Stimulated activated CD8-positive, alpha-beta memory T cell treated with anti-CD3 and anti-CD28 coated beads, Interleukin-7, amount 100 ng/mL, for 24 hours (primary cell): ENCODE measurements at places on chromosomes 12 and 14.

DNA sequence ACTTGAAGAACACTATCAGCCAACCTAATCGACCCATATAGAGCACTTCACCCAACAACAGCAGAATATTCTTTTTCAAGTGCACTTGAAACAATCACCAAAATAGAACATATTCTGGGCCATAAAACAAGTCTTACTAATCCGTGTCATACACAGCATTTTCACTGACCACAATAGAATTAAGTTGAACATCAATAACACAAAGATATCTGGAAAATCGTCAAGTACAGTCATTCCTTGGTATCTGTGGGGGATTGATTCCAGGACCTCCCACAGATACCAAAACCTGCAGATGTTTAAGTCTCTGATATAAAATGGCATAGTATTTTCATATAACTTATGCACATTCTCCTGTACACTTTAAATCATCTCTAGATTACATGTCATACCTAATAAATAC is 295.7 kb downstream of the BCL11B start:
- DNase-seq, result no peak

GRCh38 chr14:49954171-49954631 is 61.3 kb downstream of the ARF6 start:
- no peak for DNase-seq

- DNase-seq, result peak; percentile 37
Observed at GRCh38 chr14:60151715-60152114, 13.5 kb downstream of the DHRS7 start.

- no peak for DNase-seq
Observed at GRCh38 chr14:93989939-93990338, 7.2 kb upstream of the CCDC197 start.

DNA sequence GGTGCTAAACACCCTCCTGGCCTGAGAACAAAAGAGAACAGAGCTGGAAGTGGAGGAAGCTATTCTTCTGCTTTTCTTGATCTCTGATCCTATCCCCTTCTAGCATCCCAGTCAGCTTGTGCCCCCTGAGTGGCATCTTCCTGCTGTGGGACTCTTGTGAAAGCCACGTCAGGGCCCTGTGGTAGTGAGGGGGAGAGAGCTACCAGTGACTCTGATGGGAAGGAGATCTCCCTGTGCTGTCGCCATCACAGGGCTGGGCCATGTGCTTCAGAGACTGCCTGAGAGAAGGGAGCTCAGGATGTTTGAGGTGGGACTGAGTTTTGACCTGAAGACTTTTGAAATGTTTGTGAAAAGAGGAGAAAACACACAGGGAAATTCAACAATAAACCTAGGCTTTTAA is 107.6 kb upstream of the FUT8 start:
- DNase-seq, result no peak

DNA sequence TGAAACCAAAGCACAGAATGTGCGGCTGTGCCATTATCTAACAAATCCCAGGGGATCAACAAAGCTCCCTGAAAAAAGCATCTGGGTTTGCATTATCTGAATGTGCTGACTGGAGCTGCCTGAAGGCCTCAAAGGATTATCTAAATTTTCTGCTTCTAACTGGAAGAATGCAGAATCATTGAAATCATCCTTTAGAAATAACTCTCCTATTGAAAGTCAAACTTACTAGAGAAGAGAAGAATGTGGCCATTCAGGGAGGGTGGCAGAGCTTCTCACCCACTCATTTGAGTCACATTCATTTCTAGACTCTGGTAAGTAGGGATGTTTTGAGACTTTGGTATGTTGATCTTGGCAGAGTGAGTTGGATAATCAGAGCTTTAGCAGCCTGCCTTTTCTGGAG is 220.6 kb upstream of the RGS6 start:
- DNase-seq, result no peak
